ENCODE measurements at places on chromosomes 7 and 10.

- no peak for DNase-seq
Observed at GRCh38 chr10:102564209-102564834, 60.5 kb downstream of the SUFU start.

- DNase-seq, result no peak
Observed at GRCh38 chr10:131812736-131813604, 87.8 kb upstream of the PPP2R2D start.

GRCh38 chr7:52909935-52910334 lies 125.5 kb upstream of the POM121L12 start:
- no peak for DNase-seq

DNA sequence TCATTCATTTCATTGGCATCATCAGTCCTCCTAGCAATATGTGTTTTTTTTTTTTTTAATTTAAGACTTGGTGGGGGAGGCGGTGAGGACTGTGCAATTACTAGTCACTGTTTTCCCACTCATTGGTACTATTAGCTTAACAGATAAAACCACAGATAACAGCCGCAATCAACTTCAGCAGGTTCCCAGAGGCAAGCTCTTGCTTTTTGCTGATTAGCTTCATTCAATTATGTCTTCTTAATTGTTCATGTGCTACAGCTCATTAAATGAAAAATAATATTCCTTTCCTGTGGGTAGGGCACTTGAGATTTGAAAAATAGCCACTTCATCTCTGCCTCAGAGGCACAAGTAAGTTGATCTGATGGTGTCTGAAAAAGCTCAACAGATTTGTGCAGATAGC lies 215.5 kb downstream of the PCDH15 start:
- no peak for DNase-seq

DNA sequence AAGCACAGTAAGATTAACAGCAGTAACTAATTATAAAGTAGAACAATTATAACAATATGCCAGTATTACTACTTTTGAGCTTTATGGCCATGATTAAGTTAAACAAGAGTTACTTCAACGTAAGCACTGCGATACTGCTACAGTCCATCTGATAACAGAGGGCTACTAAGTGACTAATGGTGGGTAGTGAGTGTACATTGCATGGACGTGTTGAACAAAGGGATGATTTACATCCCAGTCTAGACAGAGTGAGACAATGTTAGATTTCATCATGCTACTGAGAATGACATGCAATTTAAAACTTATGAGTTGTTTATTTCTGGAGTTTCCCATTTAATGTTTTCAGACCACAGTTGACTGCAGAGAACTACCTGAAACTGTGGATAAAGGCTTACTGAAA lies 45.6 kb downstream of the TPST1 start:
- DNase-seq, result no peak

DNA sequence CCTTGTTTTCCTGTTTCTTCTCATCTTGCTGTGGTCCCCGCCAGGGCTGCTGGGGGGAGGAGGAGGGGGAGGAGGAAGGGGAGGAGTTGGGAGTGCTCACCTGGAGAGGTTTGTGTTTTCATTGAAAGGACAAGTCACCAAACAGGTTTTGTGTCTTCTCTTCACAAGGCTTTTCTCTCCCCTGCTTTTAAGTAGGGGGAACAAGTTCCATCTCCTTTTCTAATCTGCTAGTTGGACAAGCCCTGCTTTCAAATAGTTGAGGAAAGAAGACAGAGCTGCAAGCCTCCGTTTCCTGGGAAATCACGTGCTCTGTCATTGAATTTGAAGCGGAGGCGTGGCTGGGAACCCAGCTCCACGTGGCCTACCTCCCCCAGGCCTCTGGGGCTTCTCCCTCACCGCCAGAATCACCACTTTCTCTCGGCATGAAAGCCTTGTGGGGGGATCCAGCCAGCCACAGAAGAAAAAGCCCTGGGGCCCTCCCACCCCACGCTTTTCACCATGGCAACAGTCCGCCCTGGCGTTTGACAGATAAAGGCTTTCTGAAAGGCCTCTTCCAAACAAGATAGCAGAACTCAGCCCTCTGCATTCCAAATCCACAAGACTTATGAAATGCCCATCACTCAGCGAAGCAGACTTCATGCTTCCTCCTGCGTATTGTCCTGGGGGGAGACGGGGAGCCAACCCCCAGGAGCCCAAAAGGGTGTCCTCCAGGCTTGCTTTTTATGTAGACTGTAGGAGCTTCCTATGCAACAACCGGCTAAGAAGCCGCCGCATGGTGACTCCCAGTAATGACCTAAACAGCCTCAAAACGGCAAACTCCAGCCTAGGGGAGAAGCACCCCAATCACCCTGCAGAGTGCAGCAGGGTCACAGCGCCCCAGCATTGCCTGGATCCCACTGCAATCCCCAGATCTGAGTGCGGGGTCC lies 51.7 kb downstream of the PROSER2 start:
- DNase-seq, result no peak

DNA sequence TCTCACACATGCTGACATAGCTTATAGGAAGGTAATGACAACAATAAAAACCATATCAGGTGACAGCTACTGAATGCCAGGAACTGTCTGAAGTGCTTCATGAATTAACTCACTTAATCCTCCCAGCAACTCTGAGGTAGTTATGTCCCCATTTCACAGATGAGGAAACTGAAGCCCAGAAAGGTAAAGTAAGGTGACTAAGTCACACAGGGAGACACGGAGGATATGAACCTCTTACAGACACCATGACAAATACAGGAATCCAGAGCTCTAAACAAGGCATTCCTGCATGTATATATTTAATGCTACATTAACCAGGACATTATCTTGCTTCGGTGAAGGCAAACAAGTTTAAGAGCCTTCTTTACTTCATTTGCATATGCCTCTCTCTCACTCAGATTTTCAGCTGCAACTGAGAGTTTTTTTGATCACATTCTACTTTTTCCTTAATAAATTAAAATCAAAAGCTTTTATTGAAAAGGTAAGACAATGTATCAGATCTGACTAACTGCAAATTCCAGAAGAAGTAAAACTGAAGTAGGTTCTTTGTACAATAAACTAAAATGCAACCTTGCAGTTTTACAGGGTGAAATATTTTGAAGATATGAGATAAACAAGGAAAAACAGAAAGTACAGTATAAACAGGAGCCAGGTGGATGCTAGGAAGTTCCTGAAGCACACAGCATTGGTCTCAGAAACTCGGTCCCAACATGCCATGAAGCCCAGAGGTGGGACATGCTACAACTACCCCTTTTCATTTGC lies 79.5 kb downstream of the SGMS1 start:
- no peak for DNase-seq

GRCh38 chr7:43694399-43694748 lies 34.9 kb downstream of the COA1 start:
- no peak for DNase-seq

DNA sequence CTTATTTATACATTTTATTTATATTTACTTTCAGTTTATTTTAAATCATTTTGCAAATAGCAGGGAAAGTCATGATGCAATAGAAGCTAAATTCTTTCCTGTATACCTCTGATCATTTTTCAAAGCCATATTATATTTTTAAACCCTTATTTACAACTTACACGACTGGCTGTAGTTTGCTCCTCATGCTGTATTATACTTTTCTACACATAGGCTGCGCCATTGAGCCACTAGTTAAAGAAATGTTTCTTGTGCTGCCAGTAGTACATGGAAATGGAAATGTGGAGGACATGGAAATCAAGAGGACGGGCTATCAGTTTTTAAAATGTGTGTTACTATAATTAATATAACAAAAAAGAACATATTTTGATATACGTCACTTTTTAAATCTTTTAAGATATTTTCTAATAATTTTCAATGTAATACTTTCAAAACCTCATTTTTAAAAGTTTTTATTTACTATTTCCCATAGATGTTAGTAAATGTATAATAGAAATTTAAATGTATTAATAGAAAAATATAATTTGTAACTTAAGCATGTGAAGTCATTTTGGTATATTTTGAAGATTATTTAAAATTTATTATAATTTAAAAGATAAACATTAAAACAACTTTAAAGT lies 118.5 kb downstream of the VTI1A start:
- DNase-seq, result no peak

GRCh38 chr7:510782-511281 lies 8.8 kb downstream of the PDGFA start:
- no peak for DNase-seq

DNA sequence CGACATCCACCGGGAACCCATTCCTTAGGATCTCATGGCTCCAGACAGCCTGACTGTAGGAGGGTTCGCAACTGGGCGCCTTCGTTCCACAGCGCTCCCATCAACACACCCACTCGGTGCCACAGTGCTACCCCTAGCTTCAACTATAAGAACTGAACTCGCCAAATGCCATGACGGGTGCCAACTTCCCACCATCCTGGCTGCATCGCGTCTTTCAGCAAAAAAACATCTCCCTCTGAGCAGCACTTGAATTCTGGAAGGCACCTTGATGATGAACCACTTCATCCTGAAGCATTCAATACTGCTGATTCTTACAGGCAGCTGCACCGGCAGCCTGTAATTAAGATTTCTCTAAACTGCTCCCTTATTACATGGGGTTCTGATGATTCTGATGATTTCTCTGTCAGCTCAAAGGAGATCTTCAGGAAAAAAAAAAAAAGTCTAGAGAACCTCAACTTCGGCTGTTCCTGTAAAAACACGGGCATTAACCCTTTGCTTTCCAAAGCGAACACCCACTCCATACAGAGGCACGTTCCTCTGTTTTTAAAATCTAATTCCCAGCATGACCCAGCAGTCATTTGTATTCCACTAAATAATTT lies 1.3 kb downstream of the CYTH3 start:
- DNase-seq, result no peak

DNA sequence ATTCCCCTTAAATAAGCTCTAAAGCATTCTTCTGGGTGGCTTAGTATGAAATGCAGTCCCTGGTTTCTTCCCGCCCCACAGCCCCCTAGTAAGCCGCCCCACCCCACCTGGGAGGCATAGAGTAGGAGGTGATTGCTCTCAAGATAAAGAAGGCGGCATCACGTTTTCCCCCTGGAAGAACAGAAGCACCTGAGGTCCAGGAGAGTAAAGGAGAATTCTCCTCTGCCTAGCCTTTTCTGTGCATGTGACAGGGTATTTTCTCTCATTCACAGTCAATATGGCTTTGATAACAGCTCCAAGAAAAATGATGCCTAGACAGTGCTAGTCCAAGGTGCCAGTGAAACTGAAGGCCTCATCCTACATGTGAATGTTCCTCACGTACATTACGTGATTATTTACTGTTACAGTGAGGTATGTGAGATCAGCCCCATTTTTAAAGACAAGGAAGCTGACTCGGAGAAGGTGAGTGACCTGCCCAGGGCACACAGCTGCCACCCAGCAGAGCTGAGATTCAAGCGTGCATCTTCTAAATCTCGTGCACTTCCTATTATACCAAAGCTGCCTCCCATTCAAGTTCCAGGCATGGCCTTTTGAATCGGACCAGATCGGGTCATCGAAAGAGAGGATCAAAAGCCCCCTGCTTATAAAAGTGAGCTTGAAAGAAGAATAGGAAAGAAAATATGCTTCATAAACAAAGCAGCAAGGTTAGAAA lies 59.4 kb downstream of the FAM171A1 start:
- no peak for DNase-seq

DNA sequence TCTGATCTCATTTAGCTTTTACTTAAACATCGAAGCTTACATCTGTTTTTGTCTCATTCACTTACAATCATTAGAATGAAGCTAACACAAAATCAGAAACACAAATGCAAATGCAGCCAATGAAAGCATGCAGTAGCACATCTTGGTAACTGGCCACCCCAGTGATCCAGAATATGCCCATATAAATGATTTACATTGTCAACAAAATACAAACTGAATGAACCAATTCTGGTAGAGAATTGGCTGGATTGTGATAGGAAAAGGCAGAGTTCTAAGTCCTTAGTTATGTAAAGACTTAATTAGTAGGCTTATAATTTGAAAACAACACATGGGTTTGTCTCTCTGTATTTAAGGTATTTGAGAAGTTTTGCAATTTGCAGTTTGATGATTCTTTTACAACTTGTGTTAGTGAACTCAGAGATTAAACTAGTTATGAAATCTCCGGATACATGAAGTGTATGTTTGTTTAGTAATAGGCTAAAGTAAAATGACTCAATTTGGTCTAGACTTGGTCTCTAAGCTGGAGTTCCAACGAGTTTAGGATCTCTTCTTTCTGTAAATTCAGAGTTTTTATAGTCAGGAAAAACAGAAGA lies 21.2 kb downstream of the TECTB start:
- no peak for DNase-seq

- DNase-seq, result no peak
Observed at GRCh38 chr10:120422457-120422856, 34.6 kb upstream of the PLPP4 start.

- DNase-seq, result no peak
Observed at GRCh38 chr10:28788252-28788651, 110.9 kb downstream of the BAMBI start.

DNA sequence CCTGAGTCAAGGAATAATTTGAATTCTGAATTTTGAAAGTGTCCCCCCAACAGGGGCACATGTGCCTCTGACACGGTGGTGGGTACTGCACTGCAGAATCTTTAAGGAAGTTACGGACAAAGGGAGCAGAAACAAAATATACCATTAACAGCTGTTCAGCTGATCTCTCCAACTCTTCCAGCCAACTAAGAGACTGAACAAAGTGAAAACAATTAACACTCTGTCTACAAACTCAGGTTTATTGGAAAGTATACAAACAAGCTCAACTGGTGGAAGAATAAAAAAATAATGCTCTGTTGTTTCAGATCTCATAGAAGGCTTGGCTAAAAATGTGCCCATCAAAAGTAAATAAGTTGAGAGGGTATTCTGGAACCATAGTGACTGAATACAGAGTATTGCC lies 34.4 kb downstream of the ASB4 start:
- DNase-seq, result no peak

- DNase-seq, result no peak
Observed at GRCh38 chr10:934746-935406, 3.4 kb upstream of the LARP4B start.

- no peak for DNase-seq
Observed at GRCh38 chr10:70331486-70332268, 47.9 kb upstream of the NPFFR1 start.

DNA sequence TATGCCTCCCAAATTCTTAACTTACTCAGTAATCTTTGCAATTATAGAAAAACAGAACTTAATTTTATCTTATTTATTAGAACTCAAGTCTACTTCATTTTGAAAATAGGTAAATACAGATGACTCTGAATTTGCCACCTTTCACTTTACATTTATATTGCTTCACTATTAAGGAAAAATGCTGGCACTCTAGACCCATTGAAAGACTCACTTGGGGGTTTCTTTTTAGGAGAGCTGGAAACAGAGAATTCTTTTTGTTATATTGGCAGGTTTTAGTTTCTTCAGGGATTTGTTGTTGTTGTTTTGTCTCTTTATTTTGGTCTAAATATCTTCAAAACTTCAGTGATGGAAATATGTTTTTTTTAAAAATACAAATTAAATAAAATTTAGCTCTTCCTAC lies 111.1 kb downstream of the RUNDC3B start:
- no peak for DNase-seq

- DNase-seq, result no peak
Observed at GRCh38 chr7:114567416-114567815, 152.8 kb downstream of the FOXP2 start.

- DNase-seq, result no peak
Observed at GRCh38 chr7:157719705-157720655, 383.2 kb downstream of the DNAJB6 start.
